Myocyte (in vitro differentiated cells): ENCODE measurements at places on chromosomes 13 and 19.

DNA sequence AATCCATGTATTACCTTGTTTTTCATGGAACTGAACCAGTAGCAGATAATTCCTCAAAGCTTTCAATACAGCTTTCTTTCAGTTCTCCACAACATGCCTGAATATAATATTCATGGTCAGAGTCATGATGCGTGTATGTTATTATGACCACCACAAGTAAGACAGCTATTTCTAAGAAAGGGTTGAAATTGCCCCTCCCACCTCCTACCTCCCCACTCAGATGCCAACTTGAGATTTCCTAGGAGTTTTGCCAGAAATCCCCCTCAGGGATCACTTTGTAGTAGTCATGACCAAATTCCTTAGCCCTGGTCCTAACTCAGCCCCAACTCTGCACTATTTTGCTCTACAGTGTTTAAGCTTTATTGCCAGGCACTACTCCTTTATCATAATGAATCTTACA lies 69.9 kb upstream of the RAP2A start:
- no peak for DNase-seq

DNA sequence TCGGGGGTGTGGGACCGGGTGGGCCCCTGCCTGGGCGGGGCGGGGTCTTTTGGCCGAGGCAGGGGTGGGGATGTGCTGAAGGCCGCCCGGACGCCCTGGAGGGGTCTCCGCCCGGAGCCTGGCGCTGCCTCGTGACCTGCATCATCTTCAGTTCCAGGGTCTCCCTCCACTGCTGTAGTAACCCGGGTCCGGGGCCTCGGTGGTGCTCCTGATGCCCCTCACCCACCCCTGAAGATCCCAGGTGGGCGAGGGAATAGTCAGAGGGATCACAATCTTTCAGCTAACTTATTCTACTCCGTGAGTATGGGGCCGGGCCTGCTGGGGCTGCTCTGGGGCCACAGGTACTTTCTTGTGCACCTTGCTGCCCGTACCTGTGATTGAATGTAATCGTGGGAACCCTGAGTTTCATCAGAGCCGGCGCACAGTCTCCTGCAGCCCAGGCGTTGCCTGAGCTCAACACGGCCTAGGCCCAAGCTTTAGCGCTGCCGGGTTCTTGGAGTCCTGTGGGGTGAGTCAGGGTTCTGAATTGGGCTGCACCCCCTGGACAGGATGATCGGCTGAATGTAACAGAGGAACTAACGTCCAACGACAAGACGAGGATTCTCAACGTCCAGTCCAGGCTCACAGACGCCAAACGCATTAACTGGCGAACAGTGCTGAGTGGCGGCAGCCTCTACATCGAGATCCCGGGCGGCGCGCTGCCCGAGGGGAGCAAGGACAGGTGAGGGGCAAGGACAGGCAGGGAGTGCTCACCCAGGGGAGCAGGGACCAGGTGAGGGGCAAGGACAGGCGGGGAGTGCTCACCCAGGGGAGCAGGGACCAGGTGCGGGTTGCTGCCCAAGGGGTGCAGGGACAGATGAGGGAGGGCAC lies 10.5 kb downstream of the PEAK3 start:
- DNase-seq = peak; percentile 81

DNA sequence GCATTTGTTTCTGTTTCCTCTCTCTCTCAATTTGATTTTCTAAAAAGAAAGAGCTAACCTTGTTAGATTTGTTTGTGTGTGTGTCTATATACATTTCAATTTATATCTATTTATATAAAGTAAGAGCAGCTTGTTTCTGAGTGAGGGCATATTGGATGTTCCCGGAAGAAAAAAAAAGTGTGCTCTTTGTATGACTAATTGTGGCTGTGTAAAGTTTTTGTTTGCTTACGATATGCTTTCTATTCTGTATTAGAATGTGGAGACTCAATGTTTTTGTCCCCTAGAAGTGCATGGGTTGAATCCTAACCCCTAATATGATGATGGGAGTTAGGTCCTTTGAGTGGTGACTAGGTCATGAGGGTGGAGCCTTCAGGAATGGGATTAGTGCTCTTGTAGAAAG lies 66.6 kb upstream of the C1QTNF9B start:
- no peak for DNase-seq

- no peak for DNase-seq
Observed at GRCh38 chr13:73571376-73571775, 512.6 kb downstream of the KLF5 start.
